ENCODE measurements at places on chromosomes 3 and 15. TPM values are rescaled to one million over a fixed set of nuclear protein-coding genes. Genes with fewer than 3 reads are reported as not detected.

- H3K27ac ChIP-seq, result no peak overlapping the region
- peaks cover 98% of the 10 kb centered on the region for H3K36me3 ChIP-seq
- no peaks in the 10 kb centered on the region for H3K4me1 ChIP-seq
- ATAC-seq, result no peak
- no peaks in the 10 kb centered on the region for H3K27me3 ChIP-seq
Observed at GRCh38 chr15:30943654-30944335, 40.1 kb downstream of the FAN1 start.

DNA sequence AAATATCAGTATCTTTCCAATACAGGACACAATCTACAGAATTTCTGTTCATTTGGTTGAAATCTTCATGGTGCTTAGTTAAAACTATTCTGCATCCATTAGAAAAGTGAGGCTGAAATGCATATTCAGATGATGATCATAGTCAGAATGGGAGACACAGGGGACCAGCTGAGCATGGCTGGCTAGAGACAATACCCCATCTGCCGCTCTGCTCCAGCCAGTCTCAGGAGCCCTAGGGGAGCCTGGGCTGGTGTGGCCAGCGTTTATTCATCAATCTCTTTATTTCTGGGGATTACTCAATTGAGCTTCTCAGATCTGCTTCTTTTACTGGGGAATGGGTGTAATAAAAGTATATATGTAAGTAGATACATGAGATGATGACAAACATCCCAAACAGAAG lies 470.9 kb upstream of the CDIN1 start:
- H3K27me3 ChIP-seq, result no peaks in the 10 kb centered on the region
- H3K4me1 ChIP-seq, result no peaks in the 10 kb centered on the region
- no peak overlapping the region for H3K27ac ChIP-seq
- no peak for ATAC-seq
- H3K36me3 ChIP-seq, result no peaks in the 10 kb centered on the region
- H3K4me3 ChIP-seq, result no peak overlapping the region

- no peaks in the 10 kb centered on the region for H3K4me1 ChIP-seq
- peaks cover 23% of the 10 kb centered on the region for H3K27me3 ChIP-seq
- H3K27ac ChIP-seq, result no peak overlapping the region
- ATAC-seq, result peak; percentile 49
- H3K36me3 ChIP-seq, result no peaks in the 10 kb centered on the region
Observed at GRCh38 chr3:194906229-194906629, 220.5 kb downstream of the FAM43A start.

The SLTM gene
- 94.6 TPM for total RNA-seq
